Fibroblast of skin of left quadriceps (primary cell): ENCODE measurements at places on chromosomes 2 and 18.
A peak's percentile ranks its signal among the peaks of the same experiment; 100 is the strongest.

DNA sequence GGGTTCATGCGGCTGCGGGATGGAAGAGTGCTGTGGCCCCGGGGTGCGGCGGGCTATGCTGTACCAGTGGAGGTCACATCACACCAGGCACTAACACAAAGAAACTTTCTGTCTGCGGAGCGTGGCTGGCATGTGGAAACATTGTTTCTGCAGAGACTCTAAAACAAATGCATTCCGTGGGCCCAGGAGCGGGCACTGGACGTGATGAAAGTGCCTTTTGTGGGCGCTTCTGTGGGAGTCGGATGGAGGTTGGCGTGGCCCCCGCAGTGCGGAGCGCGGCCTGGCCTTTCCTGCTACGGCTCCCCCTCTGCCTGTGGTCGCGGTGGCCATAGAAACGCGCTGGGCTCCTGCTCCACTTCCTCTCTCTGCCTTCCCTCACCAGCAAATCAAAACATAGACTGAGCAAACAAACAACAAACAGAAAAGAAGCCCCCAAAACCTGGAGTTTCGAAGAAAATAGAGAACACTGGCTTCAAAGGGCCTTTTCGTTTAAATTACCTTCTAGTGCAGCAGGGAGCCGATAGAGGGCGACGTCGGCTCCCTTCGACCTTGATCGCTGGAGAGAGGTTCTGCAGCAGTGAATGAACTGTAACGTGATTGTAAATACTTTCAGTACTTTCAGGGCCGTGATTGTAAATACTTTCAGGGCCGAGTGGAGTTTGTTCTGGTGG, 51.4 kb downstream of the KIF5C start:
- DNase-seq, result peak; percentile 7

GRCh38 chr2:98804265-98804650, 73.3 kb upstream of the MGAT4A start:
- DNase-seq, result no peak

GRCh38 chr2:232343821-232344220, 34.7 kb upstream of the ALPP start:
- no peak for DNase-seq

- no peak for DNase-seq
These were observed 52.2 kb downstream of the EML6 start for GRCh38 chr2:54775710-54776109.

- no peak for DNase-seq
These were observed 216.6 kb downstream of the PAX3 start for GRCh38 chr2:222082201-222082600.

DNA sequence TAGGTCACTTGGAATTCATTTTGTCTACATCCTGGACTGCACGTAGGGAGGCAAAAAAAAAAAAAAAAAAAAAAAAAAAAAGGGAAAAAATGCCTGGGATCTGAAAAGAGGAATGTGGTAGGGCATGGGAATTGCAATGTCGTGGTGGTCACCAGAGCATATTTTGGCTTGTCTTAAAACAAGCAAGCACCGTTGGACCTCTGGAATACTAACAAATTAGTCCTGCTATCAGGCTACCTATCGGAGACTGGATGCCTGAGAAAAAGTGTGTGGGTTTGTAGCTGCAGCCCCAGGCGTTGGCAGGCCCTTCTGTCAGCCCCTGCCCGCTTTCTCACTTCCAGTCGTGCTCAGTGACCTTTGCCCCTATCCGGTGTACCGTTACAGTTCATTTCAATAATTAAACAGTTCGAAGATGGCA, 588.5 kb upstream of the ZEB2 start:
- no peak for DNase-seq

DNA sequence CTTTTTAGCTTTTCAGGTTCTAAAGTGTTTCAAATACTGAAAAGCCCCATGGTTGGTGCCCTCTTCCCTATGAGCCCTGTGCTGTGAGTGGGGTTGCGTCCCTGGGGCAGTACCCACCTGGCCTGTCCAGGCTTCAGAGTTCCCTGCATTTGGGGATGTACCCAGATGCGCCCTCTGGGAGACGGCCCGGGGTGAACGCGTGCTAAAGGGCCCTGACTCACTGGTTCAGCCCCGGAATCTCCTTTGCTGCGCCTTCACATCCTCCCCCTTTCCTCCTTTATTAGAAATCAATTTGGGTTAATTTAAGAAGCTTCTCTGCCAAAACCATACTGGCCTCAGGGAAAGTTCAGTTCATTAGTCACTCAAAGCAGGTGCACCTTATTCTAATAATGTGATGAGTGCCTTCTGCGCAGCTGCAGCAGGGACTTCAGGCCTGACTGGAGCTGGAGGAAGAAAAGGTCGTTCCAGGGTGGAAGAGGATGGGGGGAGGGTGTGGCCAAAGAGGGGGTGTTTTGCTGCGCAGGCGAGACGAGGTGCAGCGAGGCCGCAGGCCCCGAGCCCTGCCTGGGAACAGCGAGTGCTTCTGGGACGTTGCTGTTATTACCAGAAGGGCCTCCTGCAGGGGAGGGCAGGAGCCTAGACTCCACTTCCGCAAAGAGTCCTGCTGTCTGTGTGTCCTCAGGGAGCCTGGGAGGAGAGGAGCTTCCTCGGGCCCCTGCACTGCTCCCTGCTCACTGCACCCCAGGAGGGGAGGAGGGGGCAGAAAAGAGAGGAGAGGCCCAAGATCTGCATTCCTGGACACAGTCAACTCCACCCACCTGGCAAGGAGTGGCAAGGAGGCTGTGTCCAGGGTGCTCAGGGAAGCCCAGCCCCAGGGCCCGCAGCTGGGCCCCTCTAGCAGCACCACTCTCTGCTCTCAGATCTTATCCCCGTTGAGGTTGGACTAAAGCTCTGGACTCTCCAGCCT, 223.2 kb upstream of the PXDN start:
- no peak for DNase-seq

GRCh38 chr2:68465081-68465916, 1.8 kb downstream of the FBXO48 start:
- DNase-seq, result no peak

GRCh38 chr2:39593439-39594393, 72.0 kb upstream of the TMEM178A start:
- DNase-seq, result peak; percentile 49

DNA sequence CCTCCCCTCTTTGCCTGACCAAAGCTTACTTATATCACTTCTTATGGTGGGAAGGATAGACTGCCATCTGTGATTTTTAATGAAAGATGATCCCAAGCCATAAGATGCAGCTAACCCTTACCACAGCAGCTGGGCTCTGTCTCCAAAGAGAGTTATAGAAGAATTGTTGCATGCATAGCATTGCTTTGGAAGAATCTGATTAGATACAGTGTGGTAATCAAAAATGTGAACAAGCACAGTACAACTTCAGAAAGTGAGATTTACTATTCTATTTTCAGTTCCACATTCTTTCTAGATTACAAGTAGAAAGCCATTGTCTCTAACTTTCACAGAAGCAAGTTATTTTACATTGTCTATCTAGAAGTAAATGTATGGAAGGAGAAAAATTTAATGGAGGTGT, 129.0 kb upstream of the ACVR2A start:
- DNase-seq, result no peak
